ENCODE measurements at places on chromosomes 4 and X.
A peak's percentile ranks its signal among the peaks of the same experiment; 100 is the strongest.

- no peak for DNase-seq
Measured at GRCh38 chrX:13179100-13179499, 134.7 kb upstream of the FAM9C start.

GRCh38 chrX:124226129-124226528 is 106.3 kb upstream of the TEX13D start:
- DNase-seq, result no peak

DNA sequence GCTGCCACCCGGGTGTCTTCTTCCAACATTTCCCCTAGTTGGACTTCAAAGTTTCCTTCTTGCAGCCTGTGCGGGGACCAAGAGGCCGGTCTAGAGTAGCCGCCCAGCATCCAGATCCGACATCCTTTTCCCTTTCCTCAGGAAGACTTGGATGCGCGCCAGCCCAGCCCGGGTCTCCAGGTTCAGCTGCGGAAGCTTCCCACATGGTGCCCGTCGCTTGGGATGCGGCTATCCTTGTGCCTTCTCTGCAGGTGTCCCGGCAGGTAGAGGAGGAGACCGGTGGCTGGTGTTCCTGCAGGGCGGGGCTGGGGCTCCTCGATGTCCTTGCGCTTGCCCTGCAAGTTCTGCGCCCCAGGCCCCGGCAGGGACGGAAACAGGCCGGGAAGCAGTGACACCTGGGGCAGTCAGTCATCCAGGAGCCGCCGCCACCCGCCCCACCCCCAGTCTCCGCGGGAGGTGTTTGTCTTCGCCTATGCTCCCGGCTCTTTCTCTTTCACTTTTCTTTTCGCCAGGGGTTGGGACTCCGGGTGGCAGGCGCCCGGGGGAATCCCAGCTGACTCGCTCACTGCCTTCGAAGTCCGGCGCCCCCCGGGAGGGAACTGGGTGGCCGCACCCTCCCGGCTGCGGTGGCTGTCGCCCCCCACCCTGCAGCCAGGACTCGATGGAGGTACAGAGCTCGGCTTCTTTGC is at the start of gene IL15:
TSS of gene IL15 (plus strand) at position 502 of the 689 bp plus-strand sequence. CDS start 82,882 bp downstream, outside the sequence.
- DNase-seq, result peak; percentile 61

GRCh38 chr4:186025408-186025690 is 43.6 kb upstream of the TLR3 start:
- DNase-seq, result no peak

DNA sequence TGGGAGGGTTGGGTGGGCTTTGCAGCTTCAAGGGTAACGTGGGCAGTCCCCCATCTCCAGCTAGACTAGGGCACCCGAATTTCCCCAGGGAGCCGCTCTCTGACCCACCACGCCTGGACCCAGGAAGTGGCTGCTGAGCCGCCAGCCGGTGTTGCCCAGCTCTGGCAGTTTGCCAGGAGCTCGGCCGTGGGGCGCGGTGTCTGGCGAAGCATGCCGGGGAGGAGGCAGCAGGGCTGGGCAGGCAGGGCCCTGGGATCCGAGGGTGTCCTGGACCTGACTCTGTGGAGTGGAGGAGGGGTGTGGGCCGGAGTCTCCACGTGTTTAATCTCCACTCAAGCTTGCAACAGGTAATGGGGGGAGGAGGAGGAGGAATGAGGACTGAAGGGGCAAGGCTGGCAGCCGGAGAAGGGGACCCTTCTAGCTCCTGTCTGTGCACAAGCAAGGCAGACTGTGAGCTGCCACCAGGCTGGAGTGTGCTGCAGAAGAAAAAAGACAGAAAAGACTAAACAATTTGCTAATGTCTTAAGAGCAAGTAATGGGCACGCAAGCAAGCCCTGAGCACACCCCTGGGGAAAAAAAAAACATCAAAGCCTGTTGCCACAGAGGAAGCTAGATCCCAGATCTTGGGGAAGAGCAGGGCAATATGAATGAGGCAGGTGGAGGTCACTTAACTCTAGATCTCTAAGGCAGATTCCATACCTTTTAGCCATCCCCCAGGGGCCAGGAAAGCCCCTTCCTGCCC is 2.4 kb downstream of the LONRF3 start:
- DNase-seq, result peak; percentile 35

Measured in NCI-H510A treated with DMSO at 0.1 percent for 48 hours (cell line).